ENCODE measurements at places on chromosomes 1 and 21.

DNA sequence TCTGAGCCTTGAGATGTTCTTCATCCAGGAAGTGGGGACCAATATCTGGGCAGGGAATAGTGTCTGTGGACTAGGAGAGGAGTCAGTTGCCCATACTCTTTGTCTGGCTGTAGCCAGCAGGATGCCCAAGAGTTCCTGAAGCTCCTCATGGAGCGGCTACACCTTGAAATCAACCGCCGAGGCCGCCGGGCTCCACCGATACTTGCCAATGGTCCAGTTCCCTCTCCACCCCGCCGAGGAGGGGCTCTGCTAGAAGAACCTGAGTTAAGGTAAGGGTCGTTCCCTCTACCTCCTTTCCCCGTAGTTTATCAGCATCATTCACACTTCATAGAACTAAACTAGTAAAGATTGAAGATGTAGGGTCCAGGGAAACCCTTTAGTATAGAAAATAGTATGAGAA is 3.4 kb upstream of the PPOX start:
- no peak for DNase-seq

DNA sequence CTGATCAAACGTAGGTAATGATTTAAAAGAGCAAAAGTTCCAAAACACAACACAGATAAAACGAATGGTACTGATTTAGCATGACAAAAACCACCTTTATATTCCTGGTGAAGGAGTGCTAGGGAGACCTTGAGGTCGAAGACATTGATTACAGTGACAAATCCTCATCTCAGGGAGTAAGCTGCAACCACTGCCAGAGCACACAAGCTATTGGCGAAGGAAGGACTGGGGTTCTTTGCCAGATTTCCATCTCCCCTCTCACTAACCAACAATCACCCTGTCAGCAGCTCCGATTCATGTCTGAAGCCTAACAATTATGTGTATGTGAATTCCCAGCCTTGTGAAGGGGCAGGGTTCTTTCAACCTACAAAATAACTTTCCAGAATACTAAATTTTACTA is 40.2 kb upstream of the DMRTB1 start:
- no peak for DNase-seq

DNA sequence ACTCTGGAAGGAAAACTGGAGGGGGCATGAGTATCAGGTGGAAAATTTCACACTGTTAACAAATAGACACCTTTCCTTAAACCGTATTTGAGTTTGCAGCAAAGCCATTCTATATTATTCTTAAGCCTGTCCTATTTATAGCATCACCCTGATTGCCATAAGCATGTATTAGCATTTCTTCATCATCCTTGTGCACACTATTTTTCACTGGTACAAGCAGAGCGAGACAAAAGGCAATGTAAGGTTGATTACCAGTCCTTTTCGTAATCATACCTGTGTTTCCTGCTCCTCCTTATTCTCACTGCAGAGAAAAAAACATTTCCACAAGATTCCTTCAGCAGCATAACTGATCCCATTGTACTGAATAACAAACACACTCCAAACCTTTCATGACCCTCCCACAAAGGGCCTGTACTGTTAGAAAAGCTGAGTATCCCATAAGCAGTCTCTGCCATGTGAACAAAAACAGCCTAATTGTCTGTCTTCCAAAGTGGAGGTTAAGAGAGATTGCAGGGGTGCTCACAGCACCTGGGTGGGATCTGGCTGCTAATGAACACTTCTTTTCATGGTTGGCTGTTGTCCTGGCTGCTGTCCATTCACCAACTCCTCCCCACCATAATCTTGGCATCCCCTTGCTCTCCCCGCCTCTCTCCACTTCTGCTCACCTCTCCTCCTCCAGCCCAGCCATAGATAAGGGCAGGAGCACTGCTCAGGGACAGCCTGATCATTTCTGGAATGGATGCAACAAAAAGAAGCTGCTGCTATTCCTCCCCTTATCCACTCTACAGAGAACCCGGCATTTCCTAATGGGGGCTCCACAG is 30.4 kb downstream of the VTCN1 start:
- no peak for DNase-seq

GRCh38 chr21:16842696-16843035 is 670.2 kb upstream of the CXADR start:
- DNase-seq = no peak

DNA sequence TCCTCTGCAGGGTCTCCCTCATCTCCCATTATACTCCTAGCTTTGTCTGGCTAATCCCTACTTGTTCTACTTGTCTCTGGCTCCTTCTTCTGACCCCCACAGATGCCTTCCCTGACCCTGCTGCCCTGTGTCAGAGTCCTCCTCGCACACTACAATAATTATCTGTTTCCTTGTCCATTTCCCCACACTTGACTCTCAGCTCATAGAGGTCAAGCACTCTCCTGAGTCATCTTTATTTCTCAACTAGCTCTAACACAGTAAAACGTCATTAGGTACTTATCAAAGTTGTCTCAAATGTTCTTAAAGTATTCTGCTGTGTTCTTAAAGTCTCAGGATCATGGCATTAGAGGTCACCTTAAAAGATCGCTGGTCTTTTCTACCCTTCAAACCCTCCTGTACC is 47.1 kb downstream of the C8A start:
- DNase-seq = no peak

DNA sequence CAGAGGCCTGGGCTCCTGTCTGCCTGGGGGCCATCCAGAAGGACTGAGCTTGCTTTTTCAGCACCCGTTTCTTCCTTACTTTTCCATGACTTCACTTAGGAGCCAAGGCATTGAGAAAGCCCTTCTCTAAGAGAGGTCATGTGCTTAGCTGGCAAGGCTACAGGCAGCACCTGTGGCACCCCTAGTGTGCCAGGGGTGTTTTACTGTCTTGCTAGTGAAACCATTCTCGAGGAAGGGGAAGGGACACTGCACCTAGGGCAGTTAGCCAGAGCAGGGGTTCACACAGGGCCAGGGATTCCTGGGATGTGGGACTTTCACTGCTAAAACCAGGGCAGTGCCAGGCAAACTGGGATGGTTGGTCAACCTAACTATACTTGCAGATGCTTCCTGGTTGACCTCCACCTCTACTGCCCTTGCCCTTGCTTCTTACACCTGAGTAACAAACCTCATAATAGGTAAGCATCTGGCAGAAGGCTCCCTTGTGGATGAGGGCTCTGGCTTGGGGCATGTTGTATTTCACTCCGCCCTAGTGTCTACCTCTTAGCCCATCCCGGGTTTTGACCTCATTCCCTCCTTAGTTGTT is 69.2 kb downstream of the NOS1AP start:
- DNase-seq = no peak

DNA sequence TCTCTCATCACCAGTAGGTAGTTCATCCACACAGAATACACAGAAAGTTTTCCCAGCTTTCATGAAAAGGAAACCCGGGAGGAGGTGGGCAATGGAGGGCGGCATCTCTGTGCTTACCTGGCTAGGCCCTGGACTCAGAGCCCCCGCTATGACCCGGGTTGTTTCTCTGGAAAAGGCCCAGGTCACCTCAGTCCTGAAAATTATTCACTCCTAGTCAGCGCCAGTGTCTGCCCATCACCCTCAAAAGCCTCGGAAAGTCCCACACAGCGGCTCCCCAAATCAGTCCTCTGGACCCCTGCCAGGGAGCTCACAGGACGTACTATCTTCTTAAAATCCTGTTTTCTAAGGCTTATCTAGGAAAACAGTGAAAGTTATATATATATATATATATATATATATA is 51.2 kb downstream of the TCP10L start:
- no peak for DNase-seq

DNA sequence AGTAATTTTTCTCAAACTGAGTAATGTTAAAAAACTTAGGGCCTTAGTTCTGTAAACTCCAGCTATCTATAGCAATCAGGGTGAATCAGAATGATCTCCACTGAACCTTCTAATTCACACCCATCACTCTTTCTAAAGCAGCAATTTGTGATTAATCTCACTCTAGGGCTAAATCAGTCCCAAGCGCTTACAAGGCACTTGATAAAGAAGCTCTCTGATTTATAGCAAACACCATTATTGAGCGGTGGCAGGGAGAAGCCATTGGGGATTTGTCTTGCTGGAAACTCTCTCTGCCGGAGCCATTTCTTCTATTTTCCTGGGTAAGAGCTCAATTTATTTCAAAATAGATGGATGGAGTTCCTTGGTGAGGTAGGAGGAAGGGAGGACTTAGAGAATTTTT is 77.0 kb downstream of the OMA1 start:
- no peak for DNase-seq

GRCh38 chr21:38930066-38930465 is 124.3 kb downstream of the ETS2 start:
- no peak for DNase-seq

DNA sequence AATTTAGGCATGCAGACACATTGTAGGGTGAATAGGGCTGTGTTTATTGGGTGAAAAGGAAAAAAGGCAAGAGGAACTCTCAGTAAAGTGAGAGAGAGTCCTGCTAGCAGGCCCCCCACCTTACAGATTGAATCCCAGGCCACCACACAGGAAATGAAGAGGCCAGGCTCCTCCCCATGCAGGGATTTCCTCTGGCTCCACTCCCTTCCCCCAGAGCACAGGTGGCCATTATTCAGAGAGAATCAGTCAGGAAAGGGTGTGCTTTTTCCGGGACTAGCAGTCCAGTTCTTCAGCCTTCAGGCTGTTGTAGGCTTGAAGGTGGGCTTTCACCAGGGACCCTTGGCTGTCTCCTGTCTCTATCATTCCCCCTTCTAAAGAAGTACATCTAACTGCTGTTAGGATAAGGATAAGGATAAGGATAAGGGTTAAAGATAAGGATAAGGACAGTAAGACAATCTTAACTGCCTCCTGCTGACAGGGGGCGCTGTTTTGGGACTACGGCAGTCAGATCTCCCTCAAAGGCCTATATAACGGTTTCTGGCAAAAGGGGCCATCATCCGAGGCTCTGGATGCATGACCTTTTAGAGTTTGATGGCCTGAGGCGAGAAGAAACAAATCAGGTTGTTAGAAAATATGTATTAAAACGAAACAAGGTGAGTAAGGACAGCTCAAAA is 26.3 kb downstream of the ZNF648 start:
- no peak for DNase-seq

DNA sequence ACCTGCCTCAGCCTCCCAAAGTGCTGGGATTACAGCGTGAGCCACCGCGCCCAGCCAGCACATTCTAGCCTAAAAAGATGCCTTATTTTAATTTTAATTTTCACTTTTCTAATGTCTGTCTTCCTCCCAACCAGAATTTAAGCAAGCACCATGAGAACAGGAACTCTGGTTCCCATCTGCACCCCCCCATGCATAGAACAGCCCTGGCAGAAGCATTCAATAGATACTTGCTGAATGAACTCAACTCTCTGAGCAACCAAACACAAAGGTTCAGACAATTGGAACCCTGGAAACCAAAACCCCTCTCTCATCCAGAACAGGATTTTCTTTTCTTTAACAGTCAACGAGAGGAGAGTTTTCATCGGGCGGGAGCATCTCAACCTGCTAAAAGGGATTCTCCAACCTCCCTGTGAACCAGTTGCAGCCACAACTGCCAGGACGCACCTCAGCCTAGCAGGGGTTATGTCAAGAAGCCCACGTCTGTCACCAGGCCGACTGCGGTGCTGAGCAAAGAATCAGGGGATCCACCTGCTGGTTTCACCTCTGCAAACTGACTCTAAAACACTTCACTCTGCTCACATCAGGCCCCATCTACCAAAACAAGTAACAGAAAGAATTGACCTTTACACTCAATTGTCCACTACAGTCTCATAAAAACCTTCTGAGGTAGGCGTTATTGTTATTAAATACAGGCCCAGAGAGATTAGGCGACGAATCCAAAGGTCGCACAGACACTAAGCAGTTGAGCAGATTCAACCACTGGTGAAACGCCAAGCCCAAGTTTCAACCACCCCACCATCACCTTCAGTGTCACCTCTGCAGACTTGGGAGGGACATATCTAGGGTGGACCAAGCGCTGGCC is 1.7 kb downstream of the KIAA2013 start:
- no peak for DNase-seq

GRCh38 chr1:96236156-96236739 is 485.3 kb upstream of the PTBP2 start:
- peak; percentile 33 for DNase-seq

- DNase-seq = no peak
Measured at GRCh38 chr21:16841975-16842695, 670.7 kb upstream of the CXADR start.

DNA sequence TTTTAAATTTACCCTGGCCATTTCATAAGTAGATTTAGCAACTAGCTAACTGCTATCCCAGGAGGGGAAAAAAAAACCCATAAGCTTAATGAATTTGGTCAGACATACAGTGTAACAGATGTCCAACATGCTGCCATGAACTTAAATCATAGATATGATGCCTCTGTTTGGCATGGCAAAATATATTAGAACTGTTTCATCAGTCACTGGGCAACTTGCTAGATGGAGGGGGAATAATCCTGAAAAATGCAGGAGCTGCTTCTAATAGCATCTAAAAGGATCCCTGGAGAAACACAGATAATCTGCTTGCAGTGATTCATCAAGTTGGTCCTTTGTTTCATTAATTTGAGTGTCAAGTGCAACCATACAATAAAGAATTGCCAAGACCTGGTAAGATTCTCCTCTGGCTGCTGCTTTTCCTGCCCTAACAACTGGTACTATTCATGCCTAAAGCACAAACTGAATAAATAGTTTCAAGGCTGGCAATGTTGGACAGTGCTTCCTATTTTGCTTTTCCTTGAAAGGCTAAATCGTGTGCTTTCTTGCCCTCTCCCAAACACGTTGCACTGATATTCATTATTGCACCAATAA is 1.5 kb upstream of the ST6GALNAC5 start:
- DNase-seq = no peak

DNA sequence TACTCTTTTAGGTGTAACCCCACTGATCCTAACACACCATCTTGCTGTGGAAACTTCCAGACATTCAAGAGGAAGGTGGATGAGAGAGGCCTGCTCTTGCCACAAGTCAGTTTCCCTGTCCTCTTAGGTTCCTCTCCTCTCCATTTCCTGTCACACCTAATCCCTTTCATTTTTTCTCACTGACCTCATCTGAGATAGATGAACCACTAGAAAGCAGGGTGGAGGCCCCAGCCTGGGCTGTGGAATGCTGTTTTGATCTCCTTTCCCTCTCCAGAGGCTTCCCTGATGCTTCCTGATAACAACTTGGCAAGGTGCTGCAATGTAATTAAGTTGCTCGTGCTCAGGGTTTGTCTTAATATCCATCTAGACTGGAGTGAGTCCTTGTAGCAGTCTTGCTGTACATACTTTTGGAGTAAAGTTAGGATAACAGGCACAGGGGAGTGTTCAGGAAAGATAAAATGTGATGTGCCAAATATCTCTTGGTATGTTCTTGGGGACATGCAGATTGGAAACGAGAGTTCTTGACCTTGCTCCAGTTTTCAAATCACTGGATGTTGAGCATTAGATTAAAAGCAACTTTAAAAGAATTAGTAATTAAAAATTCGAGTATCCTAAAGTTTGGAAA is 11.2 kb downstream of the LRRC42 start:
- DNase-seq = no peak

GRCh38 chr1:192697771-192698170 is 61.8 kb downstream of the RGS13 start:
- no peak for DNase-seq

- DNase-seq = no peak
Measured at GRCh38 chr1:87820668-87821334, 492.1 kb downstream of the LMO4 start.

Measured in NCI-H526 treated with DMSO at 0.1 percent for 48 hours (cell line).